Germinal center (tissue), 1 donor: ENCODE measurements at places on chromosomes 7 and 10.
A peak's percentile ranks its signal among the peaks of the same experiment; 100 is the strongest.

DNA sequence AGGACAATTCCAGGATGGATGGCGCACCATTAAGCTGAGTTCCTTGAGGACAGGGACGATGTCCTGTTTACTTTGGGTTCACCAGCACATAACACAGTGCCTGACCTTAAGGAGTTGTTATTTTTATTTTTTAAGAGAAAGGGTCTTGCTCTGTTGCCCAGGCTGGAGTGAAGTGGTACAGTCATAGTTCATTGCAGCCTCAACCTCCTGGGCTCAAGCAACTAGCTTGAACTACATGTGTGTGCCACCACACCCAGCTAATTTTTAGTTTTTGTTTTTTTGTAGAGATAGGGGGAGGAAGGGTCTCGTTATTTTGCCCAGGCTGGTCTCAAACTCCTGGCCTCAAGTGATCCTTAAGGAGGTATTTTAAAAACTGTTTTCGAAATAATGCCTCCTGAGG lies 1.7 kb upstream of the CALU start:
- DNase-seq, result no peak

DNA sequence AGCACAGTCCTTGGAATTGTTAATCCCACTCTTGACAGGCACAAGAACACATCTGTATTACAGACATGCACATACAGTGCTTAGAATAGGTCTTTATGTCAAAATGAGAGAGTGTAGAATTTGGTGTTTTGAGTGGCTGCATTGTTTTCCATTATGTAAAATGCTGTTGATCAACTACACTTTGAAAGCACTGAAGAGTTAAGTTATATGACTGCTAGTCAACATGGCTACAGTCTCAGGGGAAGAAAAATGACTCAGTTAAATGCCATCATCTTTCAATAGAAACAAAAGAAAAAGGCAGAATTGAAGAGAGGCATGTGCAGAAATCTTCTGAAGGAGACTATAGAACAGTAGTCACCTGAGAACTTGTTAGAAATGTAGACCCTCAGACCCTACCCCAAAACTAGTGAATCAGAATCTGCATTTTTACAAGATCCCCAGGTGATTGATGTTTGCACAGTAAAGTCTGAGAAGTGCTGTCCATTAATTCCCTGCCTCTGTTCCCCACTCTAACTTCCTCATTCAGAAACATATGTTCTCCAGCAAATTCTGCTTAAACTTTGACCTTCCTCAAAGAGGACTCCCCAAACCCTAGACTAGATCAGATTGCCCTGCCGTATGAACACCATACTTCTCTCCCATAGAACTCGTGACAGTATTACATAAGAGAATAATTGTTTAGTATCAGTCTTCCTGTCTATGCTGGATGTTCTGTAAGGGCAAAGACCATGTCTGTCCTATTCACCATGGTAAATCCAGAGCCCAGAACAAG lies 16.0 kb downstream of the SND1 start:
- DNase-seq, result no peak

DNA sequence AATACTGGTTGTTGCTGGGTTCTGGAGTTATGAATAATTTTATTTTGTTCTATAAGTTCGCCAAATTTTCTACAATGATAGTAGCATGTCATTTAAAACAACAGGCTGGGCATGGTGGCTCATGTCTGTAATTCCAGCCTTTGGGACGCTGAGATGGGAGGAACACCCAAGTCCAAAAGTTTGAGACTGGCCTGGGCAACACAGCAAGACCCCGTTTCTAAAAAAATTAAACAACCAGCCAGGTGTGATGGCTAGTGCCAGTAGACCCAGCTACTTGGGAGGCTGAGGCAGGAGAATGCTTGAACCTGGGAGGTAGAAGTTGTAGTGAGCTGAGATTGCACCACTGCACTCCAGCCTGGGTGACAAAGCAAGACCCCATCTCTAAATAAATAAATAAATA lies 347.7 kb downstream of the PARD3 start:
- DNase-seq, result no peak

GRCh38 chr10:96743988-96744585 lies 23.8 kb upstream of the PIK3AP1 start:
- DNase-seq, result no peak

GRCh38 chr7:104980841-104981671 lies 32.9 kb upstream of the KMT2E start:
- peak; percentile 71 for DNase-seq

GRCh38 chr7:71718563-71718962 lies 586.6 kb downstream of the GALNT17 start:
- no peak for DNase-seq

DNA sequence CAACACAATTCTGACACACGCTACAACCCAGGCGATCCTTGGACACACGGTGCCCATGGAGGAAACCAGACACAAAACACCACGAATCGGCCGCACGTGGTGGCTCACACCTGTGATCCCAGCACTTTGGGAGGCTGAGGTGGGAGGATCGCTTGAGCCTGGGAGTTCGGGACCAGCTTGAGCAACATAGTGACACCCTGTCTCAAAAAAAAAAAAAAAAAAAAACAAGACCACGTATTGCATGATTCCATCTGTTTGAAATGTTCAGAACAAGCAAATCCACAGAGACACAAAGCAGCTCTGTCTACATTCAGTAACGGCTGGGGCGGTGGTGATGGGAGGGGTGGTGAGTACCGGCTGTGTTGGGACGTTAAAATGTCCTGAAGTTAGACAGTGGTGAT lies 25.2 kb downstream of the ADAP1 start:
- no peak for DNase-seq

- no peak for DNase-seq
These were observed 4.6 kb downstream of the OAT start for GRCh38 chr10:124414076-124414475.

DNA sequence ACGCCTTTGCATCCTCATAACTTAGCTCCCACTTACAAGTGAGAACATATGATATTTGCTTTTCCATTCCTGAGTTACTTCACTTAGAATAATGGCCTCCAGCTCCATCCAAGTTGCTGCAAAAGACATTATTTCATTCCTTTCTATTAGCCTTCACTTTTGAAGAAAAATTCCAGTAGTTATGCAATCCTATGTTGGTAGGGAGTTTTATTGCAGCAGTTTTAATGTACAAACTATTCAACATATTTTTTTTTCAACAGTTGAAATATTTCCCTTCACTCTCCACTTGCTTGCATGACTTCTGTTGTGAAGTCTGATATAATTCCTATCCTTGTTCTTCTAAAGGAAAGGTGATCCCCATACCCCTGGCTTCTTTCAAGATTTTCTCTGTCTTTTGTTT lies 27.3 kb upstream of the ARHGAP22 start:
- no peak for DNase-seq
